Esophagus squamous epithelium (tissue), 5 donors: ENCODE measurements at places on chromosomes 11 and 22.

GRCh38 chr11:25613865-25614264 is 718.1 kb upstream of the ANO3 start:
- no peak for DNase-seq

DNA sequence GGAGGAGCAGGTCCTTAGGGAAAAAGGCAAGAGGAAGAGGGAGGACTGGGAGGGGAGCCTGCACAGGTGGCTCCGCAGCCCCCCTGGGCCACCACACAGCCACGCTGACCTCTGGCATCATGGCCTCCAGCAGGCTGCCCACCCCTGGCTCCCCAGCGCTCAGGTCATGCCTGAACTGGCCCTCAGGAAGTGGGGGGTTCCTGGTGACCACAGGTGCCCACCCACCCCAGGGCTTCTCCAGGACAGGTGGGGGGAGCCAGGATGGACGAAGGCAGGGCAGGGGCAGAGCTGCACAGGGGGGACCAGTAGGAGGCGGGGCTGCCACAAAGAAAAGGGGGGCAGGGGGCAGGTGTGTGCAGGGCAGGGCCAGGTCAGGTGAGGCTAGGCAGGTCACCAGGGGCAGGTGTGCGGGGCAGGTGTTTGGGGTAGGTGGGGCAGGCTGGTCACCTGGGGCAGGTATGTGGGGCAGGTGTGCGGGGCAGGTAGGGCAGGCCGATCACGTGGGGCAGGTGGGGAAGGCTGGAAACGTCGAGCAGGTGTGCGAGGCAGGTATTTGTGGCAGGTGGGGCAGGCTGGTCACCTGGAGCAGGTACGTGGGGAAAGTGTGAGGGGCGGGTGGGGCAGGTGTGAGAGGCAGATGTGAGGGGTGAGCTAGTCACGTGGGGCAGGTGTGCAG is 997 bp downstream of the DEAF1 start:
- DNase-seq, result no peak

DNA sequence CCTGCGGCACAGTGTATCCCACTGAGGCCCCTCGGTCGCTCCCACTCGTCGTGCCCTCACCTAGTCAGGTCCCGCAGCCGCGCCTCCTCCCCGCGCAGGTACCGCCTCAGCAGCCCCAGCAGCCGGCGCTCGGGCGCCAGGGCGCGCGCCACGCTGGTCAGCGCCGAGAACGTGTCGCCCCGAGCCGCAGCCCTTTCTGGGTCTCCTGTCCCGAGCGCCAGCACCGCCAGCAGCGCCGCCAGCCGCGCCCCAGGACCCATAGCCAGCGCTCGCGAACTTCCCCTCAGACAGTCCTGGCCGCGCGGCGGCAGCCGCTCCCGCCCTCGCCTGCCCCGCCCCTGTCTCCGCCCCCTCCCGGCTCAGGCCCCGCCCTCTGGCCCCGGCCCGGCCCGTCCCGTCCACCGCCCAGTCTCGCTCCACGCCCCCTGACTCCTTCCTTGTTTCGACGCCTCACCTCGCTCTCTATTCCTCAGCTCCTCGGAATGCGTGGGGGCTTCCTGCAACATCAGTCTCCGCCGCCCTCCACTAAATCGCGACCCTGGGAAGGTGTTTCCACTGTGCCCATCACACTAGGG is at the start of gene P4HA3:
P4HA3 (minus strand) TSS at position 289 of the 575 bp plus-strand sequence; CDS start at position 260, 29 bp downstream.
- no peak for DNase-seq

- no peak for DNase-seq
These were observed 55.9 kb upstream of the FGF3 start for GRCh38 chr11:69874984-69875624.

GRCh38 chr11:42172441-42172840 is 713.0 kb upstream of the LRRC4C start:
- DNase-seq, result no peak

DNA sequence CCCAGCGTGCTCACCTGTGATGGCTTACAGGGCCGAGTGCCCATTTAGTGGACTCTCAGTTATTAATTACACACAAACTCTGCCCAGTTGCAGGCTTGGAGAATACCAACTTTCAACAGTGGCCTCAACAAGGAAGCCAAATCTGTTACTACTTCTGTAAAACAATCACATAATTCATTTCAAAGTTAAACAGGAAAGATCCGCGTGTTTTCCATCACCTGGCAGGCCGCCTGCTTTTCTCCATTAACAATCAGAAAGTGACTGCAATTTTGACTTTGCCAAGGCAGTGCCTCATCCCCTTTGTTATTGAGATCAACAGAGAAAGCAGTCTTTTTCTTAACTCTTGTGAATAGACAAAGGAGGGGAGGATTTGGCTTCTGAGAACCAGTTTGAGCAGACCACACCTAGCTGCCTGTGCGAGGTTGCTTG is 77.7 kb downstream of the BARX2 start:
- DNase-seq, result no peak

DNA sequence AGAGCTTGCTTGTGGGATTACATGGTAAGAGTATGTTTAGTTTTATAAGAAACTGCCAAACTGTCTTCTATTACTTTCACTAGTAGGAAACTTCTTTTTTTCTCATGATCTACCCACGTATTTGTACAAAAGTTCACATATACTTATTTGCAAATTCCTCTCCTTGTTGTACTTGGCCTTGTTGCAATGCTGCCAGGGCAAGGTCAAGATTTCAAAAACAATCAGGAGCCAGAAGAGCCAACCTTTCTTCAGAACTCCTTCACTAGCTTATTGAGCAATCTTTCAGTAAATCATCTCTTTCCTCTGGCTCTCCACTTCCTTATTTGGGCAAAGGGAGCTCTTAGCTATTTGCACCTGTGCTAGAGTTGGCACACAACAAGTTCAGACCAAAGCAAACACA is 9.7 kb downstream of the SRSF8 start:
- no peak for DNase-seq
